ENCODE measurements at places on chromosomes 2 and 18.

GRCh38 chr2:109405873-109406272 is 207.9 kb downstream of the SEPTIN10 start:
- no peak for DNase-seq

GRCh38 chr2:190856985-190857384 is 23.6 kb upstream of the GLS start:
- DNase-seq = no peak

DNA sequence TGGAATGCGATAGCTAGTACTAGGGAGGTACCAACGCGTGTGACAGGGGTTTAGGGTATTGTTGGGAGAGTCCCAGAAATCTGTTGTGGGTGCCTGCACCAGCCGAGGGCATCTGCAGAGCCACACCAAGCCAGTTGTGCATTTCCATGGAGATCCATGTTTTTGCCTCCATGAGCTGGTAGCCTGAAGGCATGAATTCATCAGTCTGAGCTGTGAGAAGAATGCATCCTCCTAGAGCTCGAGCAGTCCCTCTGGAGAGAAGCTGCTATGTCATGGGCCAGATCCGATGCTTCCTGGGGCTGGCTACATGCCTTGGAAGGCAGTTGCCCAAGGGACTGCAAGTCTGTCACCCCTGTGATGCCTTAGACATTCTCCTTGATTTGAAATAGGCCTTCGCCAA is 57.9 kb downstream of the LIPG start:
- DNase-seq = no peak

GRCh38 chr2:127418300-127419111 is at the start of gene PROC:
TSS of gene PROC (plus strand) at chr2:127418427. CDS start at chr2:127419943, 1,516 bp downstream.
- DNase-seq = no peak

GRCh38 chr2:134647607-134648256 is 71.1 kb downstream of the TMEM163 start:
- DNase-seq = no peak

GRCh38 chr18:64017870-64018269 is 48.0 kb downstream of the SERPINB8 start:
- DNase-seq = no peak

- DNase-seq = no peak
Measured at GRCh38 chr2:14678761-14679160, 46.2 kb downstream of the LRATD1 start.

- no peak for DNase-seq
Measured at GRCh38 chr2:204050681-204051080, 114.1 kb downstream of the ICOS start.

DNA sequence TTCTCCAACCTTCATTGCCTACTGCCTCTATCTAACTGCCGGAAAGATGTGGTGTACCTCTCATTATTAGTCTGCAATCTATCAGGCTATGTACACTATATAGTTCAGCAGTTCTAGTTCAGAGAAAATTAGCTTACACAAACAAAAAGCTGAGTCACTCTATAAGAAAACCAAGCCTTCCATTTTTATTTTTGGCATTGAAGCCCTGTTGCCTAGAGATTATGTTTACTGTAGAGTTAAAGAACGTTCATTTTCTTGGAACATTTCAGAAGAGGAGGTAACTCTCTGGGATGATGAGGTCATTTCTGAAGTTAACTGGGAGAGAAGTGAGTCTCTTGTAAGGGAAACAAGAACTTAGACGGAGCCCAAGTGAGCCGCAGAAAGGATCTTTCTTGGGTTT is 133.5 kb downstream of the FAM124B start:
- DNase-seq = no peak

- peak; percentile 54 for DNase-seq
Measured at GRCh38 chr2:230068016-230068650, 591 bp downstream of the SLC16A14 start.

GRCh38 chr2:203510941-203511305 is 24.2 kb downstream of the RAPH1 start:
- no peak for DNase-seq

- DNase-seq = no peak
Measured at GRCh38 chr2:69634196-69634821, 9.2 kb downstream of the AAK1 start.

- no peak for DNase-seq
Measured at GRCh38 chr18:29928081-29928480, 1114.5 kb downstream of the DSC3 start.

GRCh38 chr2:63692002-63692606 is 103.3 kb downstream of the MDH1 start:
- no peak for DNase-seq

DNA sequence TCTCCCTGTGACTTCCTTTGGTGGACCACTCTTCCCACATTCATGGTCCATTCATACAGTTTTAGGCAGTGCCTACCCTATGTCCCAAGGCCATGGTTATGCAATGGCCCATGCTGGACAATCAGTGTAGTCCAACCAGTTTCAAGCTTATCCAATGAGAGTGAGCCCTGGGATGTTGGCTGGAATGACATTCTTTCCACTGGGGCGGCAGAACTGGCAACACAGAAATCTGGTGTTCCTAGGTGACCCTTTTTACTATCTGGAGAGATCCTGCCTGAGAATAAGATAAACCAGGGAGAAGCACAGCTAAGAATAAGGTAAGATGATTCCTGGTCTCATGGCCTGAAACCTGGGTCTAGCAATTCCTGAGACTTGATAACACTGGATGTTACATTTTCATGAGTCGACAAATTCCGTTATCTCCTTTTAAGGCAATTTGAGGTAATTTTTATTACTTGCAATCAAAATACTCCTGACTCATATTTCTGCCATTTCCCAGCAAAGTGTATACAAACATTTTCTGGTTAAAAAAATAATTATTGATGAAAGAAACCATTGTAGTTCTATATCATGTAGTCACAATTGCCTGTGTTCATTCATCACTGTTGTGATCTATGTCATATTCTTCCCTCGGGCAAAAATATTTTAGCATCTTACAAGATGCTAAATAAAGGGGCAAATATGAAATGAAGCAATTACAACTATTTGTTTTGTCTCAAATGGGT is 271.5 kb upstream of the LYPD1 start:
- DNase-seq = no peak

DNA sequence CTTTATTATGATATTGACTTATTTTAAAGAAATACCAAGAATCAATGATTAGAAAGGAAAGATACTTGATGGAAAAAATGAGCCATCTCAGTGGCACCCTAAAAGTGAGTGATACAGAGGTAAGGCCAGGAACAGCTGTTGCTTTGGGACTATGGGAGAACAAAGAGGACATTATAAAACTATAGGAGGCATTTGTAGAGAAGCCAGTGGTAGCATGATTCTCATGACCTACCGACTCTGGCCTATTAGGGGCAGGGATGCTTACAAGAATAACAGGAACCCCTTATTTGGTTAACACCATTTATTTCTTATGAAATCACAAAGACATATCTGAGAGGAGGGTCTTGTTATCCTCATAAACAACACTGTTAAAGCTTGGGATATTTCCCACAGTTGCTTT is 162.2 kb downstream of the RIT2 start:
- DNase-seq = no peak

GRCh38 chr2:45771261-45771660 is 119.8 kb downstream of the PRKCE start:
- no peak for DNase-seq

- DNase-seq = no peak
Measured at GRCh38 chr2:151032741-151033191, 228.9 kb downstream of the RBM43 start.

- DNase-seq = no peak
Measured at GRCh38 chr2:128715360-128715759, 396.7 kb upstream of the HS6ST1 start.

- no peak for DNase-seq
Measured at GRCh38 chr2:39874236-39874635, 95.2 kb upstream of the THUMPD2 start.

DNA sequence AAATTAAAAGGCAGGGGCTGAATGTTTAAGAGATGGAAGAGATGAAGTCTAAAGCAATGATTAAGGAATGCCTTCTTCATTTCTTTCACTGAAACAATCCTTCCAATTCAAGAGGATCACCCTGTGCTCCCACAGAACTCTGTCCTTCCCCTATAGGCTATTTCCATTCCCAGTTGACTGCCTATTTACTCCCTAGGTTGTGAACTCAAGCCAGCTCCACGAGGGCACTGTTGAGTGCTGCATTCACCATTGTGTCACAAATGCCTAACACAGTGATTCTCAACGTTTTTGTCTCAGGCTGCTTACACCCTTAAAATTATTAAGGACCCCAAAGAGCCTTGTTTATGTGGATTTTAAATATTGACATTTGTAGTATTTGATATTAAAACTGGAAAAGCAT is 112.4 kb downstream of the AOX1 start:
- DNase-seq = no peak

GRCh38 chr2:11133238-11133935 is 21.9 kb upstream of the SLC66A3 start:
- DNase-seq = no peak

DNA sequence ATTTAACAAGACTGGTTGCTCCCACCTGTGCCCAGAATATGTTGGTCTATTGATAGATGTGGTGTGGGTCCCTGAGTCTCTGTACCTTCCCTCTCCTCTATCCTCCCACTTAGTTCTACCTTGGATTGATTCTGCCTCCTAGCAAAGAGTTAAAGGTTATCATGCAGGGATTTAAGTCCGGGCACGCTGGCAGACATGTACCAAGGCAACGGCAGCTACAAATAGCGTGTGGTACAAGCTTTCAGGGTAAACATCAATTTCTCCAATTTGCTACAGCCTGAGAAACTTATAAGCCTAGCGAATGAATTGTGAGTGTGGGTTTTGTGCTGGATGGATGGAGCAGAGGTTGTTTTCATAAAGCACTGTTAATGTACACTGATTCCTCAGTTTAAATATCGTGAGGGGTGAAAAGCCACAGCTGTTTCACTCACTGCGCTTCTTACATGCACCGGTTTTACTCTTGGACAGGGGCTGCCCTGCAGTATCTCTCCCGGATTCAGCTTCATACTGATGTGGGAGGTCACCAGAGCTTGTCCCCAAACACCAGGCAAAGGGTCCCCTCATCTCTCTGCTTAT is 289.8 kb downstream of the ICOS start:
- DNase-seq = no peak

DNA sequence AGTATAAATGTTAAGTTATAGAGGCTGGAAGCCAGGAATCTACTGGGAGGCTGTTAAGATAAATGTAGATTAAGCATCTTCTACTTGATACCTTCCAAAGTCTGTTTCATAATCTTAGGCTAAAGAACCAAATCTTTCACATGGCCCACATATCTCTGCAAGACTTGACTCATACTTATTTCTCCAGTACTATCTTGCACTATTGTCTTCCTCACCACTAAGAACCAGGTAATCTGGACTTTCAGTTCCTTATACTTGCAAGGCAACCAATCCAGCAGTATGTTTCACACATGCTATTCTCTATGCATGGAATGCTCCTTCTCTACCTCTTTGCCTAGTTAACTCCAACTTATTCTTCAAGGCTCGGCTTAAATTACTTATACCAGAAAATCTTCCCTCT is 62.2 kb downstream of the RBMS1 start:
- DNase-seq = no peak

GRCh38 chr2:95298486-95299111 is 1.5 kb downstream of the KCNIP3 start:
- DNase-seq = no peak

- no peak for DNase-seq
Measured at GRCh38 chr2:62054916-62055450, 140.9 kb upstream of the B3GNT2 start.

DNA sequence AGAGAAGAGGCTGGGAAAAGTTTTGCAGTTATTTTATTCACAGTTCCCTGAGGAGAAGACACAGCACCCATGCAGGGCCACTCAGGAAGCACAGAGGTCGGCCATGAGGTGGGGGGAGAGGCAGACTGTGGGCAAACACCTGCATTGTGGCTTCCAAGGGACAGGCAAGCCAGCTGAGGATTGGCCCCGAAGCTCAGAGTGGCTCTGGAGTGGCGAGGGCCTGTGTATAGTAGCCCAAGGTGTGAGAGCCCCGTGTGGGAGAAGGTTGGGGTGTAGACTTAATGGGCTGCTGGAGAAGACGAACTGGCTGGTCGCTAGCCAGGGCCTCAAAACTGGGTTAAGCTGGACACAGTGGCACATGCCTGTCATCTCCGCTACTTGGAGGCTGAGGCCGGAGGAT is 218.7 kb downstream of the FHOD3 start:
- DNase-seq = no peak

GRCh38 chr2:146917431-146918042 is 927.3 kb upstream of the ACVR2A start:
- DNase-seq = no peak

All from activated CD4-positive, alpha-beta T cell treated with anti-CD3 and anti-CD28 coated beads for 48 hours (primary cell).